ENCODE measurements at places on chromosomes 13 and 19.

DNA sequence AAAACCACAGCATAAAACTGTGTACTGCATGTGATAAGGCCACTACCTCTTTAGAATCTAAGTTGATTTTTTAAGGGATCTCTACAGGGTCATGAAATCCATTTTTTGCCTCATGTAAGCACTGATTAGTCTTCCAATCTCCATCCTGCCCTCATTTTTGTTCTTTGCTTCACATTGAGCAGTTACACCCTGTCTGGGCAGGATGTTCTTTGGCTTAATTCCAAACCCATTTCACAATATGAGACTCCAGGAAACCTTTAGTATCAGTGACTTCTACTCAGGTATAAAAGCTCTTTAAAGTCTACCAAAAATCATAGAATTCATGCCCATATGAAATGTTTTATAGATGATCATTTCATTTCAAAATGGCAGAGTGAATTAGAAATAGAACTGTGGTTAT lies 592.6 kb downstream of the TBC1D4 start:
- no peak for DNase-seq

DNA sequence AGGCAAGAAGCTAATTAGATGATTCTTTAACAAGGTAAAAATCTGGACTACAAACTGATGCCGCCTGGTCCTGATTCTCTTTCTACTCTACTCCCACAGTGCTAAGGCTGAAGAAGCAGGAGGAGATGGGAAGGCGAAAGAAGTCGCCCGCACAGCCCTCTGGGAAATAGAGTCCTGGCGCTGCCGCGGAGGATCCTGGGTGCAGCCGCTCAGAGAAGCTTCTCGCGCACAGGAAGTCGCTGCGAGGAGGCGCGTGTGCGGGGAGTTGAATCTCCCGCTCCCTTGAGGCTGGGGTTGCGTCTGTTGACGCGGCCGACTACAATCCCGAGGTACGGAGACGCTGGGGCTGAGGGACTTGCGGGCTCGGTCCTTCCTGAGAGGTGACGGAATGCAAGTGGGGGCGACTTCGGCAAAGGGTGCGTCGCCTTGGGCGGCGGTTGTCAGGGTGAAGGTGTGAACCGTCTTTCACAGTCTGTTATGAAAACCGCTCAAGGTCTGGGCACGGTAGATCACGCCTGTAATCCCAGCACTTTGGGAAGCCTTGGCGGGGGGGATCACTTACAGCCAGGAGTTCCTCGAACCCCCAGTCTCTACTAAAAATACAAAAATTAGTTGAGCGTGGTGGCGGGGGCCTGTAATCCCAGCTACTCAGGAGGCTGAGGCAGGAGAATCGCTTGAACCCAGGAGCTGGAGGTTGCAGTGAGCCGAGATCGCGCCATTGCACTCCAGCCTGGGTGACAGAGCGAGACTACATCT lies at the start of gene ZNF473:
TSS of gene ZNF473 (plus strand) at position 212 of the 756 bp plus-strand sequence. CDS start 5,078 bp downstream, outside the sequence.
- DNase-seq, result peak; percentile 97

DNA sequence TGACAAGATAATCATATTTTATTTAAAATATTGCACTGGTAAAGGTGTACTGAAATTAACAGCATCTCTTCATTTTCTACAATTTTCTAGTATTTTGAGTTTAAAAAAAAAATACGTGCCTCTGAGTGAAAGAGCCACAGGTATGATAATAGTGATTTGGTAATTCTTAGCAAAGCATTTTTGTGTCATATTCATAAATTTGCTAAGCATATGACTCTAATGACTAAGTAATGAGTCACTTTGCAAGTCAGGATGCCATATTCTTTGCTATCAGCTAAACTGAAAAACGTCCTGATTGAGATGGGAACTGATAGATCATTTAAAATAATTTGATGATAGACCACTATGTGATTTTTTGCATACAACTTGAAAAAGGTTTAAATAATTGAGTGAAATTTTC lies 136.1 kb upstream of the IRS2 start:
- no peak for DNase-seq

DNA sequence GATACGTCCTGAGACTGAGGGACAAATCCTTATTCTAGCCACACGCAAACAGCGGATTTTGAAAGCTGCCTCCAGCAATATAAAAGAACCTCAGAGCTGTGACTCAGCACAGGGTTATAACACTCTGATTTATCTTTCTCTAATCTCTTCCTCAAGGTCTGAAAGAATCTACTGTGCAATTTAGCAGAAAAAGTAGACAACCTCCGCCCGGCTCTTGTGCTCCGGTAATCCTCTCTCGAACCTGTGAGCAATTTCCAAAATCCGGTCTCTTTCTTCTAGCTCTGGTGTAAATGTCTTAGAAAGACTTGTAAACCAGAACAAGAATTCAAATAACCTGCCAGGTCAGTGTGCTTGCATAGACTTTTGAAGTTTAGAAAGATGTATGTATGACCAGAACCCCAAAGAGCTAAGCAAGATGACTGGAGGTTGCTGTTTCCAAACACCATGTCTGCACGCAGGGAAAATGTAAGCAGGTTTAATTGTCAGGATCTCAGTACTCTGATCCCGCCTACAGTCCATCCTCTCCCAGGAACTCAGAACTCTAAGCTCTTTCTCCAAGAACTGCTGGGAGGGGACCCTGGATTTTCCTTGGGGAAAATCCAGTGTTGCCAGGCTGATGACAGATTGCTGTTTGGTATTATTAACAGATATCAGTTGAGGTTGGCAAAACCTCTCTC lies 338.1 kb downstream of the RFC3 start:
- no peak for DNase-seq

GRCh38 chr13:113049521-113049941 lies 56.1 kb upstream of the F7 start:
- DNase-seq, result no peak

GRCh38 chr13:64477146-64477545 lies 2753.0 kb downstream of the PCDH9 start:
- no peak for DNase-seq

DNA sequence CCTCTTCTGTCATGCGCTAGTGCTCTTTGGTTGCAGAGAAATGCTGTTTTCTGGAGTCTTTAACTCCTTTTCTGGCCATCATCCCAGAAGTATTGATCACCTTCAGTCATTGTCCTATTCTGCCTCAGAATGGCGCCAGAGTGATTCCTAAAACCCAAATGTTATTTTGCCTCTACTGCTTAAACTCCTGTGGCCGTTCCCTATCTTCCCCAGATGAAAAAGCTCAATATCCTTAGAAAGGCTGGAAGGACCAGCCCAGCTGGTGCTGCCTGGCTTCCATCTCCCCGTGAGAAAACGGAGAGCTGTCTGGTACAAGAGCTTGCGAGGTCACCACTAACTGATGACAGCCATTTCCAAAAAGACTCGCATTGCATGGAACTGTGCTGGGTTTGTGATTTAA lies 179.1 kb downstream of the RBM26 start:
- DNase-seq, result no peak

DNA sequence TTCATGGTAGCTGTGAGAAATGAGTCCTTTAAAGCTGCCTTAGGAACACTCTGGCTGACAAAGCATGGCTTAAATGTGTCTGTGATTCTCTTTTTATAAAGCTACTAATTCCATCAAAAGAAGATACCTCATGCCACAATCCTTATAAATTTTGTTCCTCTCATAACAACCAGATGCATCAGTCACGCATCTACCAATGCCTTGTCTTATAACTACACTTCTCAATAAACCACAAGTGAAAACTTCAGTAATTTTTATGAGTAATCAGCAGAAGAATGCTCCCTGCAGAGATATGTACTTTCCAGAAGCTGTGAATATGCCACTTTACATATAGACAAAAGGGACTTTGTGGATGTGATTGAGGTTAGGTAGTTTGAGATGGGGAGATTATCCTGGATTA lies 147.8 kb downstream of the SUCLA2 start:
- DNase-seq, result no peak

DNA sequence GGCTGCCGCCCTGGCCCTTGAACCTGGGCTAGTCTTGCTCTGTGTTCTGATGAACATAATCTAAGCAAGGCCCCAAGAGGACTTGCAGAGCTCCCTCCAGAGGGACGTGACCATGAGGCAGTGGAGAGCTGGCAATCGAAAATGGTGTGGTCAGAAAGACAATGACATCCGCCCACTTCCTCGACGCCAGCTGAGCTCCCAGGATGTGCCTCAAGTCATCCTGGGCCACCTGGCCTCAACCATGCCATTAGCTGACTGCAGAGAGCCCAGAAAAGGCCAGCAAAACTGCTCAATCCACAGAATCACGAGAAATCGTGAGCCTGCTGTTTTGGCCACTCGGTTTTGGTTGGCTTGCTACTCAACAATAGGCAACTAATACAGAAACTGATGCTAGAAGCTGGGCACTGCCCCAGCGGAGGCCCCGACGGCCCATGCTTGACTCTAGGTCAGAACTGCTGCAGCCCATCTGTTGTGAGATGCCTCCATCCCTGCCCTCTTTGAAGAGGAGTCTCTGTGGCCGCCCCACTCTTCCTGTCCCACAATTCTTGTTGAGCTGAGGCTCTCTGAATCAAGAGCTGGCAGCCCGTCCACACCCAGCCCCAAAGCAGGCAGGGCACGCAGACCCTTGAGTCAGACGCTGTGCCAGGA lies 53.3 kb downstream of the STK24 start:
- peak; percentile 63 for DNase-seq

GRCh38 chr19:39150807-39151600 lies 25.4 kb downstream of the PAK4 start:
- DNase-seq, result no peak

GRCh38 chr13:30071969-30072817 lies 221.8 kb upstream of the UBL3 start:
- DNase-seq, result no peak

DNA sequence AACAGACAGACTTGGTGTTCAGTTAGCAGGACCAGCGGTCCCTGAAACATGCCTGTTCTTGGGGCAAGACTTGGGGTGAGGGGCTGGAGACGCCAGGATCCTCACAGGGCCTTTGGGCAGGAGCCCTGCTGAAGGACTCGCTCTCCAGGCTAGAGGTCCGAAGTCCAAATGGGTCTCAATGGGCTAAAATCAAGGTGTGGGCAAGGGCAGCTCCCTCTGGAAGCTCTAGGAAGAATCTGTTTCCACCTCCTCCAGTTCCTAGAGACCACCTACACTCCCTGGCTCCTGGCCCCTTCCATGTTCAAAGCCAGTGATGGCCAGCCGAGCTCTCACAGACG lies 111.3 kb downstream of the TUBA3C start:
- DNase-seq, result no peak

DNA sequence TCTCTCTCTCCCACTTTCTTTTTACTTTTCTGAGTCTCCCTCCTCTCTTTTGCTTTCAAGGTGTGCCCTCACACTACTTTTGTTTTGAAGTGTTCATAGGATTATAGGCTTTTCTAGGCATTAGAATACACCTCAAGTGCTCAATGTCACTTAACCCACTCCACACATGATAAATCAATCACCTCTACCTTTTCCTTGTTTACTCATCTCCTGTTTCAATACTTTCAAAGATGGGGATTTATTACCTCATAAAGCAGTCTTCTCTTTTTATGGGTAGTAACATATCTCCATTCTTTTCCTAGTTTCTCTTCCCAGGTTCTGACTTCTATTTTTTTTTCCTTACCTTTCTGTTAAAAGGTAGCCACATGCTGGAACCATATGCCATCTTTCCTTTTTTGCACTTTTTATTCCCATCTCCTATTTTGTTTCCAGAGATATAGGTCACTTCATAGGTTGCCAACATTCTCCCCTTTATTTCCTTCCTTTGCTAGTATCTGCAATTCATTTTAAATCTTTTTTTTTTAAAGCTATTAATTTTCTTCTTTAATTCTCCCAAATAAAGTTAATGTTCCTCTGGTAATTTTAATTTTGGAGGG lies 137.6 kb upstream of the SLC10A2 start:
- no peak for DNase-seq

DNA sequence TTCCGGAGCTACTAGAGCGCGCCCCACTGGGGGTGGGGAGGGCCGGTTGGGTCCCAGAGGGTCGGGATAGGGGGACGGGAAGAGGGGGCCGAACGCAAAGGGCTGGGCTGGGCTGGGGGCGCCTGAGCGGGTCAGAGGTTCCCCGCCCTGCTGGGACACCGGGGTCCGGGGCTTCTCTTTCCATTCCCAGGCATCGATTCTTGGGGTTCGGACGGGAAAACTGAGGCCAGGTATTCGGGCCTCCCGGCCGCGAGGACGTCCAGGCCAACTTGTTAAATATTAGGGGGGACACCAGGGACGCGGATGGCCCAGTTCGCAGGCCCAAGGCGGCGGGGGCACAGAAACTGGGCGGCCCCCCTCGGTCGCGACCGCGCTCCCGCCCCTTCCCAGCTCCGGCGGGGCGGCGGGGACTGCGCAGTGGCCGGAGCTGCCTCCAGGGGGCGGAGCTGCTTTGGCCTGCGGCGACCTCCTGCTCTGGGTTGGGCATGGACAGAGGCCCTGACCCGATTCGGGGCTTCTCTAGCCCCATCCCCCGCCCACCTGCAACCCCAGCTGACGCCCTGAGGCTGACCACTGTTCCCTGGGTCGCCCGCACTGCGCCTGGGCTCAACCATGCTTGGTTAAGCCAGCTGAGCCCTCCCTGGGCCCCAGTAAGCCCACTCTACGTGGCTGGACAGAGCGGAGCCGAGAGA lies 1.2 kb upstream of the KLF16 start:
- no peak for DNase-seq

DNA sequence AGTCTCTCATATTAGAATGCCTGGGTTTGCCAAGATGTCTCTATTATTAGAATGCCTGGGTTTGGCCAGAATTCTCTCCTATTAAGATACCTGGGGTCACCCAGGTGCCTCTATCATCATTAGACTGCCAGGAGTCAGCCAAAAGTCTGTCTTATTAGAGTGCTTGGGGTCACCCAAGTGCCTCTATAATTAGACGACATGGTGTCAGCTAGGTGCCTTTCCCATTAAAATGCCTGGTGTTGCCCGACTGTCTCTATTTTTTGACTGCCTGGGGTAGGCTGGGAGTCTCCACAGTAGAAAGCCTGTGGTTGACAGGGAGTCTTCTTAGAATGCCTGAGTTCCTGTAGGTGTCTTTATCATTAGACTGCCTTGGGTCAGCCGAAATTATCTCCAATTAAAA lies 1536.6 kb downstream of the UQCRFS1 start:
- DNase-seq, result no peak

GRCh38 chr13:95388420-95389079 lies 87.3 kb upstream of the ABCC4 start:
- no peak for DNase-seq

- no peak for DNase-seq
These were observed 10.3 kb downstream of the TMEM272 start for GRCh38 chr13:51834581-51835171.

GRCh38 chr19:54207676-54207982 lies 7.0 kb downstream of the RPS9 start:
- DNase-seq, result no peak

DNA sequence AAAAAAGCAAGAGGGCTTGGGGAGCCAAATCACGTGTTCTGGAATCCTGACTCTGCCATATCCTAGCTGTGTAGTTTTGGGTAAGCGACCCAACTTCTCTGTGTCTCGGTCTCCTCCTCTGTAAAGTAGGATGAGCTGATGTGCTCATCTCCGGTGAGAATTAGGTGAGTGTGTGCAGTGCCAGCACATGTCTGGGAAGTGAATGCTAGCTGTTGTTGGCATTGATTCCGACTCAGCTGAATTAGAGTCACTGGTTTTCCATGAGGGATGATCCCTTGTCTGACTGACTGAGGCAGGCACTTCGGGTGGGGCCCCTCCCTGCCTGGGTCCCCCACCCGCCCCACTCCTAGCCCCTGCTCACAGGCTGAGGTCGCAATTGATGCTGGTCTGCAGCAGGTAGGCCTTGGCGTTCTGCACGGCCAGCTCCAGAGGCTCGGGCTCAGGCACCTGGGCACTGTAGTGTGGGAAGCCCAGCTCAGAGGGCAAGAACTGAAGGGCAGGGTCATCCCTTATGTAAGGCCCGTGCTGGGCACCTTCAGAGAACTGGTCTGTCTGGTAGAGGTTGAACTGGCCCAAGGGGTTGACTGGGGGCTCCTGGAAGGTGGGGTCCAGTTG lies 835 bp downstream of the RSPH6A start:
- DNase-seq, result no peak

GRCh38 chr19:10523135-10523636 lies 5.9 kb upstream of the S1PR5 start:
- no peak for DNase-seq
